Tongue (tissue), 3 donors: ENCODE measurements at places on chromosomes 12 and 14. TPM values are rescaled to one million over a fixed set of nuclear protein-coding genes. Genes with fewer than 3 reads are reported as not detected.

MTERF2 gene
- total RNA-seq: 55.3 TPM

DNA sequence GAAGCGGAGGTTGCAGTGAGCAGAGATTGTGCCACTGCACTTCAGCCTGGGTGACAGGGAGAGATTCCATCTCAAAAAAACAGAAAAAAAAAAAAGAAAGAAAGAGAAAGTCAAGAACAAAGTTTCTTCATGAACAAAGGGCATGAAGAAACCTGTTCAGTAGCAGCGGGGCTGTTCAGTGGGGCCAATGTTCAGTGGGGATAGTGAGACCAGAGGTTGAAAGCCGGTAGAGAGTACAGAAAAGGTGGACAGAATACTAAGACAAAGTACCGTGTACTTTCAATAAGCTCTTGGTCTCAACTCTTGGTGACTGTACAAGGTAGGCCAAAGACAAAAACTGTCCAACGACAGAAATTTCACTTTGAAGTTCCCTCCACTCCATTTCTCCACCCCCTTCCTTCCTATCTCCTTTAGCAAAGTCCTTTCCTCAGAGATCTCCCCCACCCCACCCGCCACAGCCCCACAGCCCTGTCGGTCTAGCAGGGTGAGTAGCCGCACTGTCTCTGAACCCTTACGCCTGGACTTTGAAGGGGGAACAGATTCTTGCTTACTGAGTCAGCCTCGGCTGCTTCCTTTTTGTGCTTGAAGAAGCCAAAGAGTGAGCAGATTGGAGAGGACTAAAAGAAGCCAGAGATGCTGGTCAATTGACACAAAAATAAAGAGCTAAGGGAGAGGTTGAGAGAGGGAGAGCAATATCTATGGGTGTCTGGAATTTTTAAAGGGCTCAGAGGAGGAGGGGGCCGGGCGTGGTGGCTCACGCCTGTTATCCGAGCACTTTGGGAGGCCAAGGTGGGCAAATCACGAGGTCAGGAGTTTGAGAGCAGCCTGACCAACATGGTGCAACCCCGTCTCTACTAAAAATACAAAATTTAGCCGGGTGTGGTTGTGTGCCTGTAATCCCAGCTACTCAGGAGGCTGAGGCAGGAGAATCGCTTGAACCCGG, 44.2 kb upstream of the FOS start:
- no peak for DNase-seq

- no peak for DNase-seq
Measured at GRCh38 chr12:89985935-89986334, 277.3 kb upstream of the ATP2B1 start.

GRCh38 chr12:112140728-112141127, 15.4 kb downstream of the TRAFD1 start:
- no peak for DNase-seq
